ENCODE measurements at places on chromosomes 13 and 19.

- DNase-seq = no peak
Measured at GRCh38 chr19:52533901-52534300, 6.4 kb downstream of the ZNF808 start.

DNA sequence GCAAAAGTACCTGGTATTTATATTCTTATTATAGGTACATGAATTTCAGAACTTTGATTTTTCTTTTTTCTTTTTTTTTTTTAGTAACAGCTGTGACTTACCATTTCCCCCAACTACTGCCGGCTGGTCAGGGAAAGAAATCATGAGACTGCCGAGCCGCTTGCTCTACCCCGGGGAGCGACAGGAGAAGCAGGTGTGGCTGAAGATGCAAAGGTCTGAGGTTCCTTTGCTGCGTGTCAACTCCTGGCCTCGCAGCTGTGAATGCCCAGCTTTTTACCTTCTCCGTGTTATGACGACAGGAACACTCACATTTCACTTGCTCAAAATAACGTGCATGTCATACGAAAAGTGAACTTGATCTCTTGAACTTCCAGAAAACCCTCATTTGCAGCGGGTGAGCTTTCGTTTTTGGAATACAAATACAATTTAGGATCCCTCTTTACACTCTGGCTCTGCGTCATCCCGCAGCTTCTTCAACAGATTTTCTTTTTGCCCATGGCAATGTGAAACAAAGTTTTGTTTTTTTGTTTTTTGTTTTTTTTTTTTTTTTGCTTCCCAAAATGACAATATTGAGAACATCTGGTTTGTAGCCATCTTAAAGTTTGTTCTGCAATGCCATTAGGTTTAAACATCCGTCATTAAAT is 117.9 kb downstream of the EFNB2 start:
- no peak for DNase-seq

- peak; percentile 17 for DNase-seq
Measured at GRCh38 chr19:48271531-48272151, 1.8 kb downstream of the ZNF114 start.

DNA sequence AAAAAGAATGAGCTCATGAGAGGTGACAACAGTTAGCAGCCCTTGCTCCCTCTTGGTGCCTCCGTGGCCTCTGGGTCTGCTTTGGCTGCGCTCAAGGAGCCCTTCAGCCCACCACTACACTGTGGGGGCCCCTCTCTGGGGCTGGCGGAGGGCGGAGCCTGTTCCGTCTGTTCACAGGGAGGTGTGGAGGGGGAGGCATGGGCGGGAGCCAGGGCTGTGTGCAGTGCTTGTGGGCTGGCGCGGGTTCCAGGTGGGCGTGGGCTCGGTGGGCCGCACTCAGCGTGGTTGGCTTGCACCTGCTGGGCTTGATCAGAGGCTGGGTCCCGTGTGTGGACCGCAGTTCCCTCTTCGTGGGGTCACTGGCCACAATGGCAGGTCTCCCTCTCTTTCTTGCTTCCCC is 953.4 kb upstream of the PRR20A start:
- DNase-seq = no peak

- no peak for DNase-seq
Measured at GRCh38 chr13:90806892-90807291, 540.6 kb upstream of the MIR17HG start.

- DNase-seq = no peak
Measured at GRCh38 chr19:5694956-5695648, 5.0 kb downstream of the RPL36 start.

- peak; percentile 83 for DNase-seq
Measured at GRCh38 chr19:47813304-47813994, 8.3 kb upstream of the CRX start.

DNA sequence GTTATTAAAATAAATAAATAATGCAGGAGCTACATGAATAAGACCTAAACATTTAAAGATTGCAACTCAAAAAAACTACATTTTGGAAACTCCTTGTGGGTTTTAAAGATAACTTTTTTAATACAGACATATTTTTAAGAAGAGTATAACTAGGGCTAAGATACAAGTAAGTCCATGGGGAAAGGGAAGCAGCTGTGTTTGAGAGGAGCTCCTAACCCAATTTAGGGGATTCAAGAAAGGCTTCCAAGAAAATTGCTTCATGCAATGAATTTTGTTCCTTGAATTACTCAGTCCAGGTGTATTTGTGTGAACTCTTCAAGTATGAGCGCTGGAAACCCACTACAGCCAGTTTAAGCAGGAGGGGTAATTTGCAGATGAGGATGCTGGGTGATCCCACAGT is 44.1 kb upstream of the C13orf42 start:
- DNase-seq = no peak

DNA sequence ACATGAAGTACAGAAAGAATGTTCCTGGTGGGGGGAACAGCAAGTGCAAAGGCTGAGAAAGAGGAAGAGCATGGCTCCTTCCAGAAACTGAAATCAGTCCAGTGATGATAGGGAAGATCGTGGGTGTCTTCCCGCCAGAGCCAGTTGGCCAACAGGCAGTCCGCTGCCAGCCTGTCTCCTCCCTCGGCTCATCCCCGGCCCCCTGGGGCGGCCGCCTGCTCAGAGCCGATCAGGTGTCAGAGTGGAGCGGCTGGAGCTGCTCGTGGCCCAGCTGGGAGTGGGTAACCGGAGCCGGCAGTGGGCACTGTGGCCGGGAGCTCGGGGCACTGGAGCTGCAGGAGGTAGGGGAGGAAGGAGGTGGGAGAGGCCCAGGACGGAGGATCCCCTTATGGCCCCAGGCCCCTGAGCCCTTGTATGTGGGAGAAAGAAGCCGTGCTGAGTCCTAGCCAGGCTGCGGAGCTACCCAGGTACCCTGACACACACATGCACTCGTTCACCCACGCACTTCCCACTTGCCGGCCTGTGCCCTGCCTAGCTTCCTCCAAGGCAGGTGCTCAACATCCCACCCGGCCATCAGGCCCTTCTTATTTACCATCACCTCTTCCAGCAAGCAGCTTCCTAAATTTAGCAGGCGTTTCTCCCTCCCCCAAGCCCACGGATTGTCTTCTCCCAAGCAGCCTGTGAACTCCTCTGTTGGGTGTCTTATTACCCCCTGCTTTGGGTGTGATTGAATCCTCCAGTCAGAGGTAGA is 1.7 kb downstream of the ANKRD24 start:
- no peak for DNase-seq

DNA sequence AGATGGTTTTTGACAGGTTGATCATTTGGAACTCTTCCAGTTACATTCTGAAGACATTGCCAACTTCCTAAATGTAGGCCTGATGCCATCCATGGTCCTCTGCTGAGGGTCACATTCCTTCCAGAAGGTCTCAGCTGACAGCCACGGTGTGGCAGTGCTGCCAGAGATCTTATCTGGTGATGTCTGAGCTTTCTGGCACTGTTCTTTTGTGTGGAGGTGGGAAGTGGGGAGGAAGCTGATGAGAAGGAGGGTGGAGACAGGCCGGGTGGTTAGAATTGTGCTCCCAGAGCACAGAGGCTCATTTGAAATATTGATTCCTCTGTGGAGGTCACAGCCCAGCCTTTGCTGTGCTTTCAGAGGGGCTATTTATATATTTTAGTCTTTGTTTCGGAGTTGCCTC is 16.1 kb upstream of the MTIF3 start:
- no peak for DNase-seq

GRCh38 chr13:41458187-41458760 is 924 bp downstream of the RGCC start:
- DNase-seq = peak; percentile 69

- peak; percentile 93 for DNase-seq
Measured at GRCh38 chr13:28138012-28138755, at the start of gene PAN3. TSS of gene PAN3 (plus strand) at chr13:28138545. CDS start at chr13:28138658, 113 bp downstream.

DNA sequence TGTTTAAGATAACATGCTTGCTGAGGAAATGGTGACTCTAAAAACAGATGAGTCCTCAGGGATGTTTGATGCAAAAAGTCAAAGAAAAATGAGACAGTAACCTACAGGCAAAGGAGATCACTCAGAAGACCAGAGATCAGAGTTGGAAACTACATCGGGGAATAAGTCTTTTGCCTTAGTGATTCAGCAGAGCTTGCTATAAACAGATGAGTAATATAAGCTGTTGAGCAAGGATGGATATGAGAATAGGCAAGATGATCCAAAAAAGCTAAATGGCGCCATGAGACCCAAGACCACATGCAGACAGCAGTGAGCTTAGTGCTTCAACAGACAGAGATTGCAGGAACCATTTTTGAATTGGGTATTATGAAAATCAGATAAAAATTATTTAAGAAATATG is 168.6 kb downstream of the POSTN start:
- DNase-seq = no peak

DNA sequence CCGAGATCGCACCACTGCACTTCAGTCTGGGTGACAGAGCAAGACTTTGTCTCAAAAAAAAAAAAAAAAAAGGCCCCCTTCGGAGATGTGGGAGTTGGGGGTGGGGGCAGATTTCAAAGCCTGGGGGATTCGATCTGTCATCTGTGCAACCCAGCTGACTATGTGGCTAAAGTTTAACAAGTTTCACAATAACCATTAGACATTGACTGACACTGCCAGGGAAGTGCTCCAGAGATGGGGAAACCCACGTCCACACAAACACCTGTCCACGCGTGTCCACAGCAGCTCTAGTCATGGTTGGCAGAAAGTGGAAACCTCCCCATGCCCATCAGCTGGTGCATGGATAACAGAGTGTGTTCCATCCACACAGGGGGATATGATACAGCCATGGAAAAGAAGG is 37.6 kb upstream of the HOMER3 start:
- no peak for DNase-seq

DNA sequence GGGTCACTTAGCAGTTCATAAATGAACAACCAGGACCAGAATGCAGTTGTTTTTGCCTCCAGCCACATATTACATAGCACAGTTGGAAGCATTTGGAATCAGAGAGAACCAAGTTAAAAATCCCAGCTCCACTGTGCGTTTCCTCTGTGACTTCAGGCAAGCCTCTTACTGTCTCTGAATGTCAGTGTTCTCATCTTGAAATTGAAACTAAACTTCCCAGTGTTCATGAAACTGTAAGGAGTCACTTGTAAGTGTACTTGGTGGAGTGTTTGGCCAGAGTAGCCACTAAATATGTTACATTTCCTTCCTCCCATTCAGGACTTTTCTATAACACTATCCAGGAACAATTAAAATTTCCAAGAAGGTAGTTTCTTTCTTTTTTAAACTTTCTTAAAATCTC is 276.8 kb downstream of the KCNRG start:
- DNase-seq = no peak

DNA sequence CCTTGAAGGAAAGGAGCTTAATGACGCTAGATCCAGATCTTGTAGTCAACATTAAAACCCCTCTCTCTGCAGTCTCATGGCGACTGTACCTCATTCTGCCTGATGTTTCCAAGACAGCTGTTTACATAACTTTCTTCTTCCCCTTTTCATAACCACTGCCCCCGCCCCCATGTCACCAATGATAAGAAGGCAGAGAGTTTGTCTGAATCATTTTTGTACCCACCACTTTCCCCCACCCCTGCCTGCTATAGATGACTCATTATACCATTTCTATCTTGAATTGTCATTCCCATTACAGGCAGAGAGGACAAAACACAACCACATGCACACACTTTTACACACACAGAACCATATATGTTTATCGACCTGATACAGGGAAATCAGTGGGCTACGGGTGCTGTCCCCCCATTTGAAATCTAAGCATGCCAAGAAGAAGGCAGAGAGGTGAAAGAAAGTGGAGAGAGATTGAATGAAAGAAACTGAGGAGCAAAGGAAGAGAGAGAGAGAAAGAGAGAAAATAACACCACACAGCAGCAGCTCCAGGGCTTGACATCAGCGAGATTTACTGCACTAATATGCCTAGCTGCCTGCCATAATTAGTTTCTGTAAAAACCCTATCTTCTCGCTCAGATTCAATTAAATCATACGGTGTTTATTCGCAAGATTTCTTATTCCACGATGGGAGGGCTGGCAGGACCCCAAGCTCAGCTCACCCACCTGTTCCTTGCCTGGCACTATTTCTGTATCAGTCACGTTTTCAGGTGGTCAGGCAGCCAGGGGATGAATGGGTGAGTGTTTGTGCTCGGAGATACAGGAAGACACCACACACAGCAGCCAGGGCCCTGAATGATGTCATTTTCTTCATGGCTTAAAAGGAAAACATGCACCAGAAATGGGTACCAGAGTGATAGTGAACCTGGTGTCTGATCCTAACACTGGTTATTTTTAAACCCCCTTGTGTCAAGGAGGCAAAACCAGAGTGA is 114.3 kb upstream of the SERP2 start:
- peak; percentile 77 for DNase-seq

- no peak for DNase-seq
Measured at GRCh38 chr13:75339635-75340374, 142.2 kb downstream of the TBC1D4 start.

- no peak for DNase-seq
Measured at GRCh38 chr13:49830721-49831120, 38.2 kb upstream of the KPNA3 start.

Data from CD4-positive, alpha-beta T cell treated with Interleukin-17A for 4 hours (primary cell).